Right atrium auricular region (tissue), 2 donors: ENCODE measurements at places on chromosomes 1 and 21. TPM values are rescaled to one million over a fixed set of nuclear protein-coding genes. Genes with fewer than 3 reads are reported as not detected.

Gene ALG14
- total RNA-seq = 0.74 TPM

DNA sequence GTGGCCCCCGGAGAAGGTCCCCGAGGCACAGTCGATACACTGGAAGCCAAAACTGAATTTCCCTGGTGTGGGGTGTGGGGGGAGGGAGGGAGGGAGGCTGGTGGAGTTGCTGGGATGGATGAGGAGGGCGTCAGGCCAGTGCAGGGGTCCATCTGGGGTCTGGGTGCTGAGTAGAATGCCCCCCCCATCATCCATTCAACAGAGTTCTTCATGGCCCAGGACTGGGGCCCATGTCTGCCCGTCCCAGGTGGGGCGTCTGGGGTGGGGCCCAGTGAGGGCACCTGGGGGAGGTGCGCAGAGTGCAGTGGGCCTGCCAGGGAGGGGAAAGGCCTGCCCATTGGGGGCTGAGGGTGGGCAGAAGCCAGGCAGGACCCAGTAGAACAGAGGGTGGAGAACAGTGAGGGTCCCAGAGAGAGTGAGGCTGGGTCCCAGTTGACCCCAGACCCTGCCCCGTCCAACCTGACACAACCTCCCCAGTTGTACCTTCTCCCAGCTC is 1.9 kb downstream of the TNFRSF18 start:
- H3K27me3 ChIP-seq = peaks cover 6% of the 10 kb centered on the region
- H3K36me3 ChIP-seq = no peaks in the 10 kb centered on the region
- no peak for DNase-seq
- peaks cover 36% of the 10 kb centered on the region for H3K4me1 ChIP-seq
- H3K27ac ChIP-seq = no peak overlapping the region
- H3K4me3 ChIP-seq = no peak overlapping the region

- H3K27ac ChIP-seq = peak overlapping the region; percentile 18
- no peak for DNase-seq
- H3K4me3 ChIP-seq = no peak overlapping the region
- no peaks in the 10 kb centered on the region for H3K36me3 ChIP-seq
These were observed 99.1 kb downstream of the NIBAN1 start for GRCh38 chr1:184875218-184875617.

GRCh38 chr1:87863317-87863716 is 534.6 kb downstream of the LMO4 start:
- H3K36me3 ChIP-seq = no peaks in the 10 kb centered on the region
- no peaks in the 10 kb centered on the region for H3K27me3 ChIP-seq
- DNase-seq = no peak
- no peak overlapping the region for H3K4me3 ChIP-seq

DNA sequence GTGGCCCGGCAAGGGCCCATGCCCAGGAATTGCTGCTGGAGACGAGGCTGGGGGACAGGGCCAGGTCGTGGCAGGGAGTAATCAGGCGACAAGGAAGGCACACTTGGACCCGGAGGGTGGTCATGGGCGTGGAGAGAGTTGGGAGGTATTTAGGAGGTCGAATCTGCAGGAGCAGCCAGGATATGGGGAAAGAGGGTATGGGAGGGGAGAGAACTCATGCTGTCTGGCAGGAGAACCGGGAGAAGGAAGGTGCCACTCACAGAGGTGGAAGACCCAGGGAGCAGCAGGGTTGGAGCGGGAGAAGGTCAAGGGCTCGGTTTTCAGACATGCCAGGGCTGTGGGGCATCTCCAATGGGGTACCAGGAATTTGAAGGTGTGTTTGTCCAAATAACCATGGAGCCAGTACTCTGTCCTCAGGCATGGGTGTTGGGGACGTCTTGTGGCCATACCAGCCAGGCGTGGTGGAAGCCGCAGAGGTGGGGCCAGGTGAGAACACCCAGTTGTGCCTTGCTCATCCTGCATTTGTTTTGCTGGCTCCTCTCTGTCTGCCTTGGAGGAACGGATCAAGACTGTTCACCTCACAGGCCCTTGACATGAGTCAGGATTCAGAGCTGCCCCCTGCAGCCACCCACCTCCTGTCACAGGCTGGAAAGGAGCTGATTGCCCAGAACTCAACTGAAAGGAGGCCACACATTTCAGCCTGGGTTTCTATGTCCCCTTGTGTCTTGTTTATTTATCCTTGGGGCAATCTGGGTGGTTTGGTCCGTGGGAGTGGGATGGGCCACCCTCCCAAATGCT is 111.6 kb downstream of the SPSB1 start:
- no peaks in the 10 kb centered on the region for H3K27me3 ChIP-seq
- H3K4me3 ChIP-seq = no peak overlapping the region
- DNase-seq = no peak
- H3K27ac ChIP-seq = no peak overlapping the region
- no peaks in the 10 kb centered on the region for H3K36me3 ChIP-seq

Gene ALX3
- not detected for total RNA-seq

GRCh38 chr1:201515062-201515750 is 8.3 kb upstream of the CSRP1 start:
- no peak overlapping the region for H3K27ac ChIP-seq
- no peak overlapping the region for H3K4me3 ChIP-seq

- DNase-seq = no peak
- no peak overlapping the region for H3K4me3 ChIP-seq
- H3K27me3 ChIP-seq = no peaks in the 10 kb centered on the region
- no peaks in the 10 kb centered on the region for H3K36me3 ChIP-seq
These were observed 1267.8 kb downstream of the PLA2G4A start for GRCh38 chr1:188096521-188096920.

DNA sequence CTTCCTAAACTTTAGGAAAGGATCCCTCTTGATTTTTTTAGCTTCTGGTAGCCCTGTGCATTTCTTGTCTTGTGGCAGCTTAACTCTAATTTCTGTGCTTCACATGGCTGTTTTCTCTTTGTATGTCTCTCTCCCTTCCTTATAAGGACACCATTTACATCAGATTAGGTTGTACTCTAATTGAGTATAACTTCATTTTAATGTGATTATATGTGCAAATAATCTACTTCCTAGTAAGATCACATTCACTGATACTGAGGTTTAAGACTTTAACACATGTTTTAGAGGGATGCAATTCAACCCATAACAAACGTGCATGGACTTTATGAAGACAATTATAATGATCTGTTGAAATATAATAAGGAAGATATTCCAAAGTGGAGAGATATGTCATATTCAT is 46.7 kb downstream of the RGS4 start:
- no peaks in the 10 kb centered on the region for H3K4me1 ChIP-seq
- H3K27ac ChIP-seq = no peak overlapping the region
- no peaks in the 10 kb centered on the region for H3K36me3 ChIP-seq
- DNase-seq = no peak
- H3K4me3 ChIP-seq = no peak overlapping the region
- H3K27me3 ChIP-seq = no peaks in the 10 kb centered on the region

- H3K4me1 ChIP-seq = no peaks in the 10 kb centered on the region
- peak within 1 kb of the TSS; percentile 96 for H3K27ac ChIP-seq
- H3K27me3 ChIP-seq = no peaks in the 10 kb centered on the region
- H3K4me3 ChIP-seq = peak within 1 kb of the TSS; percentile 84
- peak; percentile 90 for DNase-seq
These were observed at the start of the genes POLR3C and RNF115 for GRCh38 chr1:145823565-145824498. Gene POLR3C (plus strand): TSS chr1:145824200. CDS start chr1:145825777, 1,577 bp downstream. Gene RNF115 (minus strand): TSS chr1:145824095. CDS start chr1:145823873, 222 bp downstream.

GRCh38 chr1:181135815-181136737 is 47.6 kb downstream of the IER5 start:
- no peak overlapping the region for H3K4me3 ChIP-seq
- no peak for DNase-seq
- peak overlapping the region; percentile 60 for H3K27ac ChIP-seq
- no peaks in the 10 kb centered on the region for H3K4me1 ChIP-seq
- H3K36me3 ChIP-seq = no peaks in the 10 kb centered on the region
